ENCODE measurements at places on chromosomes 11 and 22.

GRCh38 chr11:6563121-6563619, 40.2 kb downstream of the RRP8 start:
- no peak for DNase-seq

- no peak for DNase-seq
Observed at GRCh38 chr11:77195071-77195755, 67.2 kb downstream of the MYO7A start.

DNA sequence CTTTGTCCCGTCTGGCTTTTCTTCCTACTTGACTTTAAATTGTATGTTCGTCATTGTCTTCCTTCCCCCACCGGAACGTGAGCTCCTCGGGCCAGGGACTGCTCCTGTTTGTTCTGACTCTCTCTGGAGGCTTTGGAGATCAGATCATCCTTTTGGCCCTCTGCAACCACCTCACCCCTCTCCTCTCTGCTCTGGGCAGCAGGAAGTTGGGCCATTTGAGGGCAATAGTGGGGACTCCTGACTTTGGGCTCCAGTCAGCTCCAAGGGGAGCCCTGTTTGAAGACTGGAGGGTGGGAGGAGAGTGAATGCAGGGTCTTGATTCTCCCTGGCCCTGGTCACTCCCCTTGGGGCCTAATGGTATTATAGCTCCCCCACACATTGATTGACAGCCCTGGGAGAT, 186.3 kb upstream of the B3GAT1 start:
- no peak for DNase-seq

- DNase-seq, result no peak
Observed at GRCh38 chr22:48423481-48423911, 1404.2 kb downstream of the BRD1 start.

GRCh38 chr22:24331468-24332440, 61.1 kb downstream of the SPECC1L start:
- DNase-seq, result no peak

GRCh38 chr11:130703489-130704190, 212.6 kb downstream of the SNX19 start:
- no peak for DNase-seq

DNA sequence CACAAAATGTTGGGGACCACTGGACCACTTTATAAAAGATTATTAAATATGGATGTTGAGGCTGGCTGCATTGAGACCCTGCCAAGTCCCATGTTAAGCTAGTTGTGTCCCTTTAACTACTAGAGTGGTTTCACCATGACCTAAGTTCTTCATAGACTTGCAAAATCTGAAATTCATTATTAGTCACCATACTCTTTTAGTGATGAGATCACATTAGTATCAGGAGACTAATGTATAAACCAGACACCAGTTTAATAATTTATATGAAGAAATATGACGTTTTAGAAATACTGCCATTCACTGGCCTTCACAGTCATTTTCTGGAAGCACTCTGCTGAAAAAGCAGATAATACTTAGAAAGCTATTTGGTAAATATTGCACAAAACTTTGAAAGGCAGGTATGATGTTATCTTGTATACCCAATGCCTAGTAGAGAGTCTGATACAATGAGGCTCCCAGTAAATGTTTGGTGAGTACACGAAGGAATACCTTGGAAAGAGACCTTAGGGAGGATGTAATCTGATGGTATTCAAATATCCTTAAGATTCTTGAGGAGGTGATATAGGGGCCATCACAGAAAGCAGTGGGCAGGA, 728.2 kb upstream of the ANO5 start:
- no peak for DNase-seq

DNA sequence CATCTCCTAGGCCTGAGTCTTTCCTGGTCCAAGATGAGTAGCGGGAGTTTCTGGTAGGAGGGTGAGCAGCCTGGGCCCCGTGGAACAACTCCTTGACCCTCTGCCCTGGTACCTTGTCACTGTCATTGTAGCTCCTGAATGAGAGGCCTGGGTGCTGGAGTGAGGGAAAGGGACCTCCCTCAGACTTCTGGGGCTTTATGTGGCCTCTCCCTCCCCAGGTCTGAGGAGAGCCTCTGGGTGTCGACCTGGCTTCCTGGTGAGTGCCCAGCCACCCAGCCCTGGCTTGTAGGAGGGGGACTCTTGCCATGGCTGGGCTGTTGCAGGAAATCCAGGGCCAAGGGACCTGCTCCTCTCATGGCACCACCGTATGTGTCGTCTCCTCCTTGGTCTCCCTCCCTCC, 3.9 kb downstream of the P2RY2 start:
- no peak for DNase-seq

GRCh38 chr22:23094695-23095681, 24.7 kb downstream of the GNAZ start:
- no peak for DNase-seq

DNA sequence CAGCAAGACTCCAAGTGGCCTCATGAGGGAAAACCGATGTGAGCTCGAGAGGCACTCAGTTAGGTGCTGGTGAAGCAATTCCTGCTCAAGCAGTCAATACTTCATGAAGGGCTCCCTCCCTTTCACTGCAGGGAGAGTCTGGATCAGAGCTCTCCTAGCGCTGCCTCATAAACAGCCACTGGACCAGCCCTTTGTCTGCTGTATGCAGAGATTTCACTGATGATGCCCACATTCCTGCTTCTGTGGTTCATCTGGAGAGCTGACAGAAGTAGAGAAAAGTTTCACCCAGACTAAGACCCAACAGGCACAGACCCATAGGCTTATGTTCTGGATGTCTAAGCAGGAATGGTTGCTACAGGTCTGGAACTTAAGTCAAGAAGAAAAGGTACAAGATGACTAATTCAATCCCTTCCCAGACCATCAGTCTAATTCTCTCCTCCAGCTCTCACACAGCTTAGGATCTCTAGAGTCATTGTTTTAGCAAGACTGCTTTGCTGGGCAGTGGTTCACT, 4.0 kb downstream of the UCP2 start:
- no peak for DNase-seq

GRCh38 chr11:117950993-117951961, 22.1 kb upstream of the TMPRSS13 start:
- no peak for DNase-seq

GRCh38 chr22:47126344-47126811, 363.9 kb downstream of the TBC1D22A start:
- no peak for DNase-seq

GRCh38 chr11:9535189-9535781, 38.2 kb upstream of the WEE1 start:
- peak; percentile 4 for DNase-seq

DNA sequence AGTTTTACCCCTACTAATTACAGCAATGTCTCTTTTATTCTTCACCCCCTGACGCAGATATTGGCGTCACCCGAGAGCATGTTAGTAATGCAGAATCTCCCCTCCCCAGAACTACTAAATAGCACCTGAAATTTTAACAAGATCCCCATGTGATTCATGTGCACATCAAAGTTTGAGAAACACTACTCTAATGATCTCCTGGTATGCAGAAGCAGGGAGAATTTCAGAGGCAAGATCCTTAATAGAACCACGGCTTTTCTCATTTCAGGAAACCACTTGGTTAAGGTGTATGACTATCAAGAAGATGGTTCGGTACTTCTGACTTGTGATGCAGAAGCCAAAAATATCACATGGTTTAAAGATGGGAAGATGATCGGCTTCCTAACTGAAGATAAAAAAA, 5.3 kb downstream of the CD3G start:
- DNase-seq, result no peak

- DNase-seq, result no peak
Observed at GRCh38 chr11:69312453-69313404, 18.8 kb downstream of the MYEOV start.

DNA sequence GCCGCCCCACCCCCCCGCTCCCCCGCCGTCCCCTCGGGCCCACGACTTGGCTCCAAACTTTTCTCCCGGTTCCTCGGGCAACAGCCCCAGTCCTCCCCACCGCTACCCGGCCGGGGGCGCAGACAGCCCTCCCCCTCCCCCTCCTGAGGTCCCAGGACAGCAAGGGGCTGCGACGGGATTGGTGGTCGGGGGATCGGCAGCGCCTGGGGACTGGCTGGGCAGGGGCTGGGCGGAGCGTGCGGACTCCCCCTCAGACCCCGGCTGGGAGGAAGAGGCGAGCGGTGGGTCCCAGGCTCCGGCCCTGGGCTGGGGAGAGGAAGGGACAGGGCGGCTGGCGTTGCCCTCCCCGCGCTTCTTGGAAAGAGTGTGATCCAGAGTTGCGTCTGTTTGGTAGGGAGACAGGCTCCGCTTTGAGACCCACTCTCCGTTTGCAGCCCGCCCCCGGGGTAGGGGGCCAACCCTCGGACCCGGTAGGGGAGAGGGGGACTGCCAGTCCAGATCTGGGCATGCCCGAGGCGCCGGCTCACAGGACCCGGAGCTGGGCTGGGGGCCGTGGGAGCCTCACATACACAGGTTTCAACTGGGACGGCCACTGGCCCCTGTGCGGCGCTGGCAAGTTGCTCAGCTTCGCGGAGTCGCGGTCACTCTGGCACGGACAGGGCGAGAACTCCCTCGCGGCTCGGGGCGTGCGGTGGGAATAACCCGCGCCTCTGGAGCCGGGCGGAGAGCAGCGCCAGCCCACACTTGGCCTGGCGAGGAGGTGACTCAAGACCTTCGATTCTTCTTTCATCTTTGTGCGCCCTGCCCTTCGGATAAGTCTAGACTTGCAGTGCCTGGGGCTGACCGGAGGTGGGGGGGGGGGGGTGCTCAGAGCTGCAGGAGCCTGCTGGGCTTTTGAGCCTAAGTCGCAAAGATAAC, 999 bp downstream of the TSKU start:
- no peak for DNase-seq

DNA sequence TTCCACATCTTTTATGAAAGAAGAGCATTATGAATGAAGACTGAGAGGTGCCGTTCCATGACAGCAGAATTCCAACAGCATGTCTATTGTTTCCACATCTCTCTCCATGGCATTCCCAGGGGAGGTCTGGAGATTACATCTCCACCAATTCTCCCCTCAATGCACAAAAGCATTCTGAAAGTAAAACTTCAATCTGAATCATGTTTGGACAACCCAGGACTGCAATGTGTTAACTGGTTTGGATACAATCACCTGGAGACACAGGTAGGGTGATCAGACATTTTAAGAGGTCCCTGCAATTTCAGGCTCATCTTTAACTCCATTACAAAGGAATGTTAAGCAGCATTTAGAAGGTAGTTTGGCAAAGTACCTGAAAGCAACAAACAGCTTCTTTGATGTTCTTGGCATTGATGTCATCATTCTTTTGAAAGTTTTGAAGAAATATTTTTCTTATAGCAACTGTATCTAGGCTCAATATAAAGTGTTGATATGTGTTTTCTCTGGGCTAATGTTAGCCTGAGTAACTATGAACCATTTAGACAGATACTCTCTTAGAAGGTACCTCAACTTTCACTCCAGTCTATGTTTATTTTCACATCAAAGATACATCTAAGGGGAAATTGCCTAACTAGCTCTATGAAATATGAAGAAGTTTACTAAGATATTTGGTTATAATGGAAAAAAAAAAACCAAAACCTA, 181.4 kb upstream of the MTMR2 start:
- no peak for DNase-seq

- DNase-seq, result no peak
Observed at GRCh38 chr22:45845076-45845487, 131.9 kb downstream of the WNT7B start.

DNA sequence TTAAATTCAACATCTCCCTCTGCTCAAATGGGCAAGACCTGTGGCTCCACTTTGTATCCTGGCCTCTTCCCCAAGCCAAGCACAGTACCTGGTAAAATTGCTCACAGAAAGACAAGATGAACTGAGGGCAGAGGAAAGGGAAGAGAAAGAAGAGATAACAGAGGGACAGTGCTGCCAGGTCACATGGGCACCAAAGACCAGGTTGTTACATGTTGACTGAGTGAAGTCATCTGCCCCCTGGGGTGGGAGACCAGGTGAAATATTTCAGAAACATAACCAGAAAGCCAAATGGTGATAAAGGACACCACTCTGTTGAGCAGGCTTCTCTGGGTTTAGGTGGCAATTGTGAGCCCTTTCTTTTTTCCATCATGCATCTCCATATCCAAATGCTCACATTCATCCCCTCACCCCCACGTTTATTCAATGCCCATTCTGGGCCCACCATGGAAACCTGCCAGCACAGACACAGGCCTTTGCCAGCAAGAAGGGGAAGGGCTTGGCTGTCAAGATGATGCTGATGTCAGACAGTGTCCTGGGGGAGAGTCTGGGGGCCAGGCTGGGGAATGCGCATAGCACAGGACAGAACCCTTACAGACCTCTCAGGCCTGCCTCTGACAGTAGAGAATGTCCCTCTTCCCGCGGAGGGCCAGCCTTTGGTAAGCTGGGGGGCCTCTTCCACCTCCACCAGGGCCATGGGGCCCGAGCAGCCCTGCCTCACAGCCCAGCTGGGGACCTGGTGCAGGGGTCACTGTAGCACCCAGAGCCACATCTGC, 51.6 kb downstream of the DGCR2 start:
- DNase-seq, result no peak
